AG09319 (cell line): ENCODE measurements at places on chromosomes 11 and 22.
A peak's percentile ranks its signal among the peaks of the same experiment; 100 is the strongest.

DNA sequence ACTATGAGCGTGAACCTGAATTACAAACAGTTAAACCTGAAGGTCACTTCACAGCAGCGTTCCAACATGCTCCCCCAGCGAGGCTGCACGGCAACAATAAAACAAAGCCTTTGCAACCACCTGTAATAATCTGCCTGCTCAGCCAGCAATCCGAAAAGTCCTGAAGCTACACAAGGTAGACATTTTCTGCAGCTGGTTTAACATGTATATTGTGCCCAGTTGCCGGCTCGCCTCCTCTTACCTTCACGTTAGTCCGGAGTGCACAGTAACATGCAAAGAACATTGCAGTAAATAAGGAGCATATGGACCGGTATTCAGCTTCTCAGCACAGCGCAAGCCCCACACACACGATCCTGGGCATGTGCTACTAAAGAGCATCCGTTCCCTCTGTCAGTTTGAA, 704.3 kb downstream of the DLG2 start:
- DNase-seq, result no peak

GRCh38 chr11:96187822-96188221, 155.2 kb downstream of the MAML2 start:
- DNase-seq, result no peak

- DNase-seq, result no peak
Observed at GRCh38 chr11:126282361-126282735, 545 bp upstream of the TIRAP start.

DNA sequence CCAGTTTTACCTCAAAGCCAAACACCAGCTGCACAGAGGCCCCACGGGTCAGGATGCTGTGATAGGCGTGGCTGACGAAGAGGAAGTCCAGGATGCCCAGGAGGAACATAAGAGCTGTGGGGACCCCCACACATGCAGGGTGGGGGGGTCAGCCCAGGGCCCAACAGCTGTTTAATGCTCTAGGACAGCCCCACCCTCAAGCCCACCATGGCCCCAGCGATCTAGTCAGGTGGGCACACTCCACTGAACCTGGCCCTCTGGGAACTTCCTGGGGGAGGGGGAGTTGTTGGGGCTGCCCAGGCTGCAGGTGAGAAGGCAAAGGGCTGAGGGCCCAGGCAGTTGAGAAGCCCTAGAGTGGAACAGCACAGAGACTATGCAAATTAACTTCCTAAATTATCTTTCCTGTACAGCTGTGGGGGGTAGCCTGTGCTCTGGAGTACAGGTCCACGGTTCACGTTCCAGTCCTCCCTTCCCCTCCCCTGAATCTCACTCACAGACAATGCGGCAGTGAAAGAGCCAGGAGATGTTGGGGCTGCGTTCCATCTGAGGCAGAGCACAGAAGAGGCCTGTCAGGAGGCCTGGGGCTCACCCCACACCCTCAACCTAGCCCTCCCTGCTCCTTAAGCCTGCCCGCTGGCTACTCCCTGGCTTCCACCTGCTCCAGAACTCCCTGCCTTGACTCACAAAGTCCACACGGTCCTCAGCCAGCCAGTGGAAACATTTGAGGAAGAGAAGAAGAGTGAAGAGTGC, 1.9 kb downstream of the SYVN1 start:
- DNase-seq, result no peak

- no peak for DNase-seq
Observed at GRCh38 chr22:22728382-22728781, 84.0 kb downstream of the GGTLC2 start.

- no peak for DNase-seq
Observed at GRCh38 chr22:40462195-40462984, 92.0 kb downstream of the SGSM3 start.

DNA sequence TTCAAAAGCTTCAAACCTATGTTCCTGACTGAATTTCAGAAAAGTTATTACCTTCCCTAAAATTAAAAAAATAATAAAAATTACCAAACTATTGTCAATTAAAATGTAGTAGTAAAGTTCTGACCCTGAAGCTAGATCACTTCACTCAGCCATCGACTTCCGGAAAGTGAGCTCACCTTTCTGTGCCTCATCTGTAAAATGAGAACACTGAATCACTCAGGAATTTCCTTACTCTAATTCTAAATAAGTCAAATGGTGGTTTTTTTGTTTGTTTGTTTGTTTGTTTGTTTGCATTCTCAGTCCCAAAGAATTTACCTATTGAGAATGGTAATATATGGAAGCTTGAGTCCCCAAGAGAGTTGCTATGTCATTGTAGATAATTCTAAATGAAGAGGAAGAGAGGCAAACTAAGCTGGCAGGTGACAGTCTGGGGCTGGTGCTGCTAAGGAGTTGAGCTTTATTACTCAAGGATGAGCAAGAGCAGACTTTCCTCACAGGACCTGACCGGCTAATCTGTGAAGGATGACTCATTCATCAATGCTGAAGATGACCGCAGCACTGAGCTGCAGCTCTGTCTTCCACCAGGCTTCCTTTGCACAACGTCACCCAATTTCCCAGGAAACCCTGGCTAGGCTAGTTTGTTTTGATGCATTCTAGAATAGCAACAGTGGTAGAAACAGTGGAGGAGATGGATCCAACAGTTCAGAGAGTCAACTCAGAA, 248.8 kb downstream of the RAB38 start:
- no peak for DNase-seq

DNA sequence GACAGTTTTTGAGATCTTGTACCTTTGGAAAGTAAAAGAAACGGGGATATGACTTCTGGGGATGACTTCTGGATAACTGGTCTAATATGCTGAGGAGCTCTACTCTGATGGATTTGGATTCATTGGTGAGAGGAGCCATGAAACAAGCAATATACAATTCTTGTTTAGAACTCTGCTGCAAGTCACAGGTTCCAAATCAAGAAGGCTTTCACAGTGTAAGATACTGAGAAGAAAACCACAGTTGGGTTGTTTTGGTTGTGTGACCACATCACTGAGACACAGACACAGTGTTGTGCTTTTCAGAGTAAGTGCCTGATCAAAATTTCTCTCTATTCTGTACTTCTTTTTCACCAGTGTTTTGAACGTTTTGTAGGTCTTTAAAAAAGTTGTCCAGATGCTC, 13.1 kb upstream of the UCP2 start:
- DNase-seq, result no peak

DNA sequence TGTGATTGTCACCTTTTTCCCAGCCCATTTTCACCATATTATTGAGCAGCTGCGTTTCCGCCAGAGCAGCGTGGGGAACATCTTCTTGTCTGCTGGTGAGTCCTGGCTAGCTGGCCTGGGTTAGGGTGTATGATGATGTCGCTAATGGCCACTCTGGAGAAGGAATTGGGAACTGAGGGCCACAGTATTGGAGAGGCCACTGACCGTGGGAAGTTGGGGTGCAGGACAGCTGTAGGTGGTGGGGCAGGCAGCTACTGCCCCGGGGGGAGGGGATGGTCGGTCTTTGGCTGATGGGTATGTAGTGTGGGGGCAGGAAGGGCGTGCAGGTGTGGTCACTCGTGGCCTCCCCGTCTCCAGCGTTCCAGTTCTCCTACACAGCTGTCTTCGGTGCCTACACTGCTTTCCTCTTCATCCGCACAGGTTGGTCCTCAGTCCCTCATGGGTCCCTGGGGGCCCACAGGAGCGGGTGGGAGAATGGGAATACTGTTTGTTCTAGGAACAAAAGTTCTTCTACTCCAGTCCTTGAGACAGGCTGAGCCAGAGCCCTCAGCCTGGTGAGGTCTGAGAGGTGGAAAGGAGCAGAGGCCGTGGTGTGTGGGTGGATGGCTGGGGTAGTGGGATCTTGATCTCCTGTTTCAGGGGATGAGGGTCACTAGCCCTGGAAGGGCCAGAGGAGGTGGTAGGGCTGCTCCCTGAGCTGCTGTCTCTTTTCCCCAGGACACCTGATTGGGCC, 2.1 kb downstream of the RCE1 start:
- no peak for DNase-seq

GRCh38 chr22:37982938-37983859, 1.2 kb downstream of the SOX10 start:
- DNase-seq, result no peak

DNA sequence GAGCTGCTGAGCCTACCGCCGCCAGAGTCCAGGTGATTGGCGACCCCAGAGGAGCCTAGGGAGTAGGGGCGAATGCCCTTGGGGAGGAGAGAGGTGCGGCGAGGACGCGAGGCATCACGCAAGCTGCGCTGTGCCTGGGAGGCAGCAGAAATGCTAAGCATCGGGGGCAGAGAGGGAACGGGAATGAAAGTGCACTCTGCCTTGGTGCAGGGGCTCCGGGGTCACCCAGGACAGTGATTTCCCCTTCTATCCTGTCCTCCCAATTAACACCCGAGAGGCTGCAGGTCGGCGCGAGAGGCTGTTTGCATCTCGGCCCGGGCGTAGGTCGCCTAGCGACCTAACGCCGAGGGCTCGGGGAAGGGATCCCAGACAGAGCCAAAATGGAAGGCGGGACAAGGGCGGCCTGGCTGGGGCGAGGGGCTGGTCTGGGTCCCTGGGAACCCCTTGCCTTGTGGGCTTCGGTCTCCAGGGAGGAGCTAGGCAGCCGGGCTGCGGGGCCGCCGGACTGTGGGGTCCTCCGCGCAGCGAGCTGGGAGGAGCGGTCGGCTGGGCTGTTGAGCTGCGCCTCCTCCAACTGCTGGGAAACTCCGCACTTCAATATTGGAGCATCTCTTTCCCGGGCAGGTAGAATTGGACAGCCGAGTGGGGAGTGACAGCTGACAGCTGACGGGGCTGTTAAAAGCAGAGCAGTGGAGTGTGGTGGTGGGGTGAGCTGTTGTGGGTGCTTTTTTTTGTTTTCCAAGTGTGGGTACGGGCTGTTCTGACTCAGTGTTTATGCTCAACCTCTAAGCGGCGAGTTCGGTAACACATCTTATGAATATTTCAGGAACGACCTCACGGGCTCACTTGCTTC, 657 bp downstream of the ELMOD1 start:
- no peak for DNase-seq

DNA sequence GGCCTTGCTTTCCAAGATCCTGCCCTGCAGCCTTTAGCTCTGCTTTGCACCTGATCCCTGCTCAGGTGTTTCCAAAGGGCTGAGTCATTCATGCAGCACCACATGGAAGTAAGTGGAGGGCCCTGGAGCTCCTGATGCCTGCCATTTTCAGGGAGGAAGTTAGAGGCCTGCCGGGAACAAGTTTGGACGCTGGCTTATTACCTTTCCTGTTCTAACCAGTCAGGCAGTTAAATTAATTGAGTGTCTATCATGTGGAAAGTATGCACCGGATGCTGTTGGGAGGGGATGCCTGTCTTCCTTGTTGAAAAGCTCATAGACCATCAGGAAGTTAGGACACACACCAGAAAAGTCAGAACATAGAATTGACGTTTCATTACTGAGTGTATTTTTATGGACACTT, 73.7 kb upstream of the PLET1 start:
- DNase-seq, result no peak

- no peak for DNase-seq
Observed at GRCh38 chr11:43035086-43035485, 276.7 kb upstream of the API5 start.

GRCh38 chr11:122703541-122704272, 48.2 kb downstream of the UBASH3B start:
- DNase-seq, result no peak

DNA sequence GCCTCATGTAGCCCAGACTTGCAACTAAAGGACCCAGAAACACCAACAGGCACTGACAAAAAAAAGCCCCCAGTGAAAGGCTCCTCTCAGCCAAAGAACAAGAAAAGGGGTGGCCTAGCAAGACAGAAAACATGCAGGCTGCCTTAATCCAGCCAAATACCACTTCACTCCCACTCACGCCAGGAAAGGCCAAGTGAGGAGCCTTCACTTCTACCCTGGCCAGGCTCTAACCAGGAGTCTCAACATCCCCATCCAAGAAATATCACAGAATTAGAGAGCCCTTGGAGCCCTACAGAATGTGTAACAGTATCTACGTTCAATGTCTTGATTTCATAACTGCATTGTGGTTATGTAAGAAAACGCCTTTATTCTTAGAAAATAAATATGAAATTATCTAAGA, 149.0 kb downstream of the APOL5 start:
- DNase-seq, result no peak

- DNase-seq, result peak; percentile 54
Observed at GRCh38 chr11:124643605-124644425, 21.2 kb downstream of the TBRG1 start.

GRCh38 chr11:19187833-19188258, 13.9 kb downstream of the CSRP3 start:
- DNase-seq, result no peak

DNA sequence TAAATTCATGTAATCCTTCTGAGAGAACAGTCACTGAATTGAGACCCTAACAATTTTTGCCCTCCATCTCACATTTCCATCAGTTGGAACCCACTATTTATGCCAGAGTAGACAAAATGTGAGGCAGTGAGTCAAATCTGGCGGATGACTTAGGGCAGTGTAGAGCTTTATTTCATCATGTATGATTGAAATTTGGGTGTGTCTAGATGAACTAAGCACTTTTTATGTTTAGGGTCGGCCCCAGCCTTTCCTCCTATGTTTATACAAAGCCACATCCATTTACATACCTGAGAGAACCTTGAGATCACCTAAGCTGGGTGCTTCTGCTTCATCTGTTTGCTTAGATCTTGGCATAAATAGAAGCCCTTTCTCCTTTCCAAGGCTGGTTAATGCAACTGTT, 15.0 kb upstream of the MUC15 start:
- DNase-seq, result no peak

DNA sequence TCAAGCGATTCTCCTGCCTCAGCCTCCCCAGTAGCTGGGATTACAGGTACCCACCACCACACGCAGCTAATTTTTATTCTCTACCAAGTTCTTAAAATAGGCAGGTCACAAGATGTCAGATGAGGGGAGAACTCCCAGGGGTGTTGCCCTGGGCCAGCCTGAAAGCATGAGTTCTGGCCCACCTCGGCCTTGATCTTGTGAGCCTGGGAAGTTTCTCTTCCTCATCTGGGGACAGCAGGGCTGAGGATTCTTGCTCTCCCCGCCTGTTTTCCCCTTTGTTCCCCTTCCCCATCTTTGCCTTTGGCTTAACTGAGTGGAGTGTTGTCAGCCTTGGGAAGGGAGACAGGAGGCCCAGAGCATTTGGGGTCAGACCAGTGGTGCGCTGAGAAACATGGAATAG, 3.5 kb downstream of the PDXP start:
- DNase-seq, result no peak

DNA sequence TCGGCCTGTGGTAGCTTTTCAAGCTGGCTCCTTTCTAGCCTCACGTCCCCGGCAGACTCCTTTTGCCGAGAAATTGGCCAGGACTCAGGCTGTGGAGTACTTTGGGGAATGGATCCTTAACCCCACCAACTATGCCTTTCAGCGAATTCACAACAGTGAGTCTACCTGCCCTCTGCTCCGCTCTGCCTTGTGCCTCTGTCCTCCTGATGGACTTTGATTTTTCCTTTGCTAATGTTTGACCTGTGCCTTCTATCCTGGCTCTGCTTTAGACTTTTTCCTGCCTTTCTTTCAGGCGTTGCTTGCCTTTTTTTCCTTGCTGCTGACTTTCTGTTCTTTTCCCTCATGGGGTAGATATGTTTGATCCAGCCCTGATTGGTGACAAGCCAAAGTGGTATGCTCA, 12.5 kb downstream of the MADD start:
- no peak for DNase-seq
